ENCODE measurements at places on chromosomes 12 and 14.
A peak's percentile ranks its signal among the peaks of the same experiment; 100 is the strongest.

DNA sequence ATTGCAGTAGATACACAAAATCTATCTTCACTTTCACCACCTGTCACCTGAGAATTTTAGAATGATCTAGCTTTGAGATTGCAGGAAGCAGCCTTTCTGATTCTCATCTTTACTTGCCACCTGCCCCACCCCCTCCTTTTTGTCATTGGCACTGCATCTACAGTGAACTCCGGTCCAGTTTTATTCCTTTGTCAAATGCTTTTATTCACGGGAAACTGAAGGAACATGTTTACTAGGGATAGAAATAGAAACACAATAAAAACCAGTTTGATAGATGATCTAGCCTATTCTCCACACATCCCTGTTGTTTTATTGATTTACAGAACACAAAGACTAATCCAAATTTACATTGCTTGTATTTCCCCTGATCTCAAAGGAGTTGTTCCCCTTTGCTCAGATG is 471.7 kb upstream of the STXBP6 start:
- DNase-seq = no peak

DNA sequence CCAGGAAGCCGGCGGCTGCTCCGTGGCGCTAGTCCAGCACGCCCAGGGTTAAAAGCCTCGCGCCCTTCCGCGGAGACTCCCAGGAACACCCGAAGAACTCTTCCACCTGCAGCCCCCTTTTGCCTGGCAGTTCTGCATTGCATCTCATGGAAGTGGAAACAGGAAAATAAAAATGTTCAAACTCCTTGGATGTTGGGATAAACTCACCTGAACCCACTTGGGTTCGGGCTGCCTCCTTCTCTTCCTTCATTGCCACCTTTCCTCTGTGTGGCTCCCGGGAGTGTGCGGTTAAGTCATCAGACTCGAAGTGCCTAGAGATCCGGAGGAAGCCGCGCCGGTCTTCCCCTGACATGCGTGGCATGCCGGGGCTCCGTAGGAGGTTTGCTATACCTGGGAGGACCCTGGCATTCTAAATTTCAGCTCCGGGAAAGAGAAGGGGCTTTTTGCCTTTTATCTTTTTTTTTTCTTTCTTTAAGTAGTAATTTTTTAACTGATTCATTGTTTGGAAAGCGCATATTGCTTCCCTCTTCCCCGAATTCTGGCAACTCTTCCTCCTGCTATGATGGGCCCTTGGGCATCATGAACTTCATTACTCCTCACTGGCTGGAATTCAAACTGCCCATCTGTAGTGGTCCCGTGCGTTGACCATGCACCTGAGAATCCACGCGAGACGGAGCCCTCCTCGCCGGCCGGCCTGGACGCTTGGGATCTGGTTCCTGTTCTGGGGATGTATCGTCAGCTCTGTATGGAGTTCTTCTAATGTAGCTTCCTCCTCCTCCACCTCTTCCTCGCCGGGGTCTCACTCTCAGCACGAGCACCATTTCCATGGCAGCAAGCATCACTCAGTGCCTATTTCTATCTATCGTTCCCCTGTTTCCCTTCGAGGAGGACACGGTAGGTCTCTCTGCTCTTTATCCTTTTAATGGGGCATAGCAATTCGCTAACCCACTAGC is 931.4 kb downstream of the DIO2 start:
- DNase-seq = peak; percentile 5

DNA sequence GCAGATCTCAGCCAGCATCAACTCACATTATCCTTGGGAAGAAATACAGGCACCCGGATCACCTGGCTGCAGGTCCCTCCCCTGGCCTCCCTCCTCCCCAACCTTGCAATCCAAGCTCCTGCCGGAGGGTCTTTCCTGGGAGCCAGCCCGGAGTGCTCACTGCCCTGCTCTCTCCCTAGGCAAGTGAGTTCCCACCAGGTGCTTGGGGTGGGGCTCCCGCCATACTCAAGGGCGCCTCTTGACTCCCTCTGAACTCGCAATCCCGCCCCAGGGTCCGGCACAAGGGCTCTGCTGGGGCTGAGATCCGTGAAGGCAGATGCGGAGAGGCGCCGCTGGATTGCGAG is 1.2 kb upstream of the CEP170B start:
- DNase-seq = no peak

- DNase-seq = no peak
Measured at GRCh38 chr14:64569138-64569631, 19.4 kb downstream of the PPP1R36 start.

DNA sequence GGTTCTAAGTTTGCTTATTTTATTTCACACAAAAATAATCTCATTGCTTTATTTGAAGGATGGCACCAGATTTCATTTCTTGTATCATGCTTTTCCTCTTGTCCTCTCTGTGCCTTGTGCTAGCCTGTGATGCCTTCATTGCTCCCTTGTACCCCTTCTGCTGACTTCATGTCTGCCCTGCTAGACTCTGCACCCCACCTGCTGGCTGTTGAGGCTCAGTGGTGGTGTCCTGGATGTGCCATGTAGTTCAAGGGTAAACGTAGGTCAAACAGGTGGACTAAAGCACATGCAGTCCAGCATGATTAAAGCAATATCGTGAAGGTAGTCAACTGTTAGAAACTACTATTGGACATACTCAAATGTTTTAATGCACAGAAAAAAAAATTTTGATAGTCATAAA is 21.6 kb downstream of the MRPS35 start:
- DNase-seq = no peak

GRCh38 chr14:87409393-87409792 is 583.6 kb downstream of the GALC start:
- no peak for DNase-seq

- DNase-seq = no peak
Measured at GRCh38 chr12:32131666-32132065, 25.0 kb downstream of the BICD1 start.

- no peak for DNase-seq
Measured at GRCh38 chr14:95061317-95062093, 95.8 kb downstream of the DICER1 start.

- no peak for DNase-seq
Measured at GRCh38 chr12:104263026-104263425, 40.5 kb upstream of the EID3 start.

DNA sequence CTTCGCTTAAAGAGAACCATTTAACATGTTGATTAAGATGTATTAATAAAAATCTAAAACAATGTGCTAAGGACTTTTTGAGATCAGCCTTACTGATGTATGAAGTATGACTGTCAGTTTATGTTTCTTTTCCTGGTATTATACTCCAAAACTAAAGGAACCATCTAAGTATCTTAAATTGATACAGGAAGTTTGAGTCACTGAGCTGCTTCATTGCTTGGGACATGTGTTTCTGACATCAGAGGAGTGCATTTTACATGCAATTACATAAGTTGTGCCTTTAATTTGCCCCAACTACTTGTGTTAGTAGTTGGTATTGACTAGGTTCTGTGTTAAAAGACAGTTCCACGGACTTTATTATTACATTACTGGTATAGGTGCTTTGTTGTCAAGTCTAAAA is 50.9 kb downstream of the PROX2 start:
- DNase-seq = no peak

- peak; percentile 75 for DNase-seq
Measured at GRCh38 chr12:6925540-6926279, 2.0 kb upstream of the ATN1 start.

DNA sequence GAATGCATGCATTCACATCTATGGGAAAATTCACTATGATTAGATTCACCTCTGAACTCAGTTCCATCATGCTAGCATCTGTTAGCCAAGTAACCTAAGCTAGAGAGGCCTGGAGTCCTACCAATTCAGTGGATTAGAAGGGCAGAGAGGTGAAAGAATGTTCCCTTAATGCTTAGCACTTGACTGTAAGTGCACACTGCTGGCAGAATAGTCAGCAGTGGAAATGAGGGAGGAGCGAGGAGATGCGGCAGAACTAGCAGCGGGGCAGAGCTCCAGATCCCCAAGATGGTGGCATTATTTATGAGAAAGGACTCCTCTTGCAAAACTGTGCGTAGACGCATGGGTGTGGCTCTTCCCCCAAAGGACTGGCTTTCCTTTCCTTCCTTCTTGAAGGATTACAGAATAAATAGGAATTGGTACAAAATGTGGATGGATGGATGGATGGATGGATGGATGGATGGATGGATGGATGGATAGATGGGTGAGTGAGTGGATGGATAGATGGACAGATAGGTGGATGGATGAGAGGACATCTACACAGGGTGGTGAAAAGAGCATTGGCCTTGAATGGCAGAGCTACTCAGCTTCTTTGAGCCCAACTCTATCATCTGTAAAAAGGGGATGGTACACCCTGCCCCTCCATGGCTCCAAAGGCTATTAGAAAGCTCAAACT is 227.2 kb downstream of the CHST11 start:
- no peak for DNase-seq

GRCh38 chr12:460261-461230 is 807 bp downstream of the B4GALNT3 start:
- no peak for DNase-seq

DNA sequence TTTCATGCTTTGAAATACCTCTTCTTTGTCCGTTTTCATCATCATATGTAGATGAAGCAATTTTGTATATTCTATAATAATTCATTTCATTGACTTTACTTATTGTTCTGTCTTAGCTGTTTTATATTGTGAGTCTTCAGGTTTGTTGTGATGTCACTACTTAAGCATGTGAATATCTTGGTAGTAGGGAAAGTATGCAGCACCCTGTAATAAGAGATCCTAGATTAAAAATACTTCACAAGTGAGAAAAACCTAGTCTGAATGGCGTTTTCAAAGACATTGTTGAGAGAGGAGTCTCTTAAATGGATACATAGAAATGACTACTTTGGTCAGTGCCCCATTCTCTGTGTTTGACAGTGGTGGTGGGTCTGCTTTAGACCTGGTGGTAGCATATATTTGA is 61.4 kb downstream of the SLC16A7 start:
- DNase-seq = no peak

DNA sequence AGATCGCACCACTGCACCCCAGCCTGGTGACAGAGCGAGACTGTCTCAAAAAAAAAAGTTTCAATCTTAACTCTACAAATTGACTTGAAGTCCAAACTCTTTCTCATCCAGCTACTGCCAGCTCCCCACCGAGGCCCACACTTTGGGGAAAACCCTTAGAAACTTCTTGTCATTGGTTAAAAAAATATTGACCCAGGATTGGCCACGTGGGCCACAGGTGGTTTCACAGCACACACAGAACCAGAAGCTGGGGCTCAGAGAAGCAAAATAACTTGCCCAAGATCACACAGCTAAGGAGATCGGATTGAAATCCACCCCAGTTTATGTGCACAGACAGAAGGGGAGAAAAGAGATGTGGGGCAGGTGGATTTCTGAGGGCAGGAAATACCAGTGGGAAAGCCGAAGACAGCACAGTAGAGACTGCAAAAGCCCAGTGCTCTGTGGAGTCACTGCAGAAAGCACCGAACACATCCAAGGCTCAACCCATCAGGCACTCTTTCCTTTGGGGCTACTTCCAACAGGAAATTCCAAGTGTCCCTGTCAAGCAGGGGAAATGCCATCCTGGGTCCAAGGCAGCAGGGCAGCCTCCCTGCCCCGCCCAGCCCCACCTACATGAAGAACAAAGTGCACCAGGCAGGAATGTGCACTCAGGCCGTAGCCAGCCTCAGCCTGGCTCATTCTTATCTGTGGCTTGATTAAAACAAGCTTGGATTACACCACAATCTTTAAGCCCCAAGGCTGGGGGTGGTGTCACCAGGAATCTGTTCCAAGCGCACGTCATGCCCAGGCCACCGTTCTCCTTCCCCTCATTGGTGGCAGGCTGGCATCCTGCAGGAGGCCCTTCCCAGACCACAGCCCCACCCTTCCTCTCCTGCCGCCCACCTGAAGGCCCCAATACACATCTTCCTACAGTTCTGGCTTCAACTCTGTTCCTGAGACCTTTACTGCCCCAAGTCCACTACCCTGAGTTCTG is 72.5 kb downstream of the ITPK1 start:
- peak; percentile 85 for DNase-seq

DNA sequence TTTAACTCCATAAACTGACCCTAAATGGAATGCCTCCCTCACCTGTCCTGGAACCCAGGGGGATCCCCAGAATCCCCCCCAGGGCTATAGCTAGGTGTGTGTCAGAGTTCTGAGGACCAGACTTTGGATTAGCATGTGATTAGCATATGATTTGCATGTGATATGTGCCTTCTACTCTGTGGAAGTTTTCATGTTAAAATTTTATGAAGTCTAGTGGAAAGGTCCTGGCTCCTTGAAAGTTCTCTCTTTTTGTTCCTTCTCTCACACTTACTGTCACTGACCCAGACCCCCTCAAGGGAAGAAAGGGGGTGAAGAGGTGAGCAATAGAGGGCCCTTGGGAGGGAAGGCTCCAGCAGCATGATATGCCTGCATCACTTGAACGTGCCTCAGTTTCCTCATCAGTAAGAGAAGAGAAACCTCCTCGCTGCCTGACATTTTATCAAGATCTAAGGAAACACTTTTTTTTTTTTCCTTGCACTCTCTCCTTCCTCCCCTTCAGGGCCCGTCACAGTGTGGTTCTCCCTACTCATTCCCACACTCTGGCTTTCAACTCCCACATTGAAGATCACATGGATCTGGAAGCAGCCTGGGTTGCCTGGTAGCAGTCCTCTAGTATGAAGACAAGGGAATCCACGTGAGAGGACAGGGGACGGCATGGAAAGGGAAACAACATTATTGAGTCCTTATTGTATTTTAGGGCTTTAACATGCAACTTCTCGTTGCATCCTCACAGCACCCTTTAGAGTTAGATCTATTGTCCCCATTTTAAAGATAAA is 3.3 kb upstream of the C1QL4 start:
- no peak for DNase-seq

- no peak for DNase-seq
Measured at GRCh38 chr14:82731526-82731925, 1197.9 kb upstream of the SEL1L start.

DNA sequence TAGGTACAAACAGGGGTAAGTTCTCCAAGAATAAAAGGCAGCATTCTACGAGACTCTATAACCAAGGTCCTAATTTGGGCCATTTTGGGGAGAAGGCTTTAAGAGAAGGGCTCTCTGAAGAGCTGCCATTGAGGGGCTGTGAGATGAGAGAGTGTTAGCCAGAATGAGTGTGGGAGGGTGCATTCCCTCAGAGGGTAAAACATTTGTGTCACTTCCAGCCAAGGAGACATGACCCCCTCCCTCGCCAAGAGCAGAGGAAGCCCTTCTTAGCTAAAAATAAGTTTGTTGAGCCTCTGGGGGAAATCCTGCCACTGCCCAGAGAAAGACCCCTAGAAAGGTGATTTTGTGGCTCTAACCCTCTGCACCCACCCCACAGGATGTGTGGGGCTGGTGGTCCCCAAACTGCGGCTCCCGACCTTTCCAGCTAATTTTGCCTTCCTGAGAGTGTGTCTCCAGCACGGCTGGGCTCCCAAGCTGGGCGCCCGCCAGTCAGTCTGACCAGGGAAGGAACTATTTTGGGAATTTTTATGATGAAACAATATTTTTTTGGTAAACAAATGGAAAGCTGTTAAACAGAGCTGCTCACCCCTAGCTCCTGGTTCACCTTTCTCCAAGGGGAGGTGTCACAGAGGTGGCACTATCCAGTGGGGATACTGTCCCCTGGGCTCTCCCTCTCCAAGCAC is 65.9 kb upstream of the JDP2 start:
- no peak for DNase-seq

Measured in RCC 7860 (cell line).